Kidney capillary endothelial cell (primary cell): ENCODE measurements at places on chromosomes 7 and 10.

- no peak for DNase-seq
Measured at GRCh38 chr7:69602522-69602921, 4.2 kb downstream of the AUTS2 start.

GRCh38 chr10:5469353-5470061, 29.9 kb downstream of the CALML5 start:
- DNase-seq, result no peak

DNA sequence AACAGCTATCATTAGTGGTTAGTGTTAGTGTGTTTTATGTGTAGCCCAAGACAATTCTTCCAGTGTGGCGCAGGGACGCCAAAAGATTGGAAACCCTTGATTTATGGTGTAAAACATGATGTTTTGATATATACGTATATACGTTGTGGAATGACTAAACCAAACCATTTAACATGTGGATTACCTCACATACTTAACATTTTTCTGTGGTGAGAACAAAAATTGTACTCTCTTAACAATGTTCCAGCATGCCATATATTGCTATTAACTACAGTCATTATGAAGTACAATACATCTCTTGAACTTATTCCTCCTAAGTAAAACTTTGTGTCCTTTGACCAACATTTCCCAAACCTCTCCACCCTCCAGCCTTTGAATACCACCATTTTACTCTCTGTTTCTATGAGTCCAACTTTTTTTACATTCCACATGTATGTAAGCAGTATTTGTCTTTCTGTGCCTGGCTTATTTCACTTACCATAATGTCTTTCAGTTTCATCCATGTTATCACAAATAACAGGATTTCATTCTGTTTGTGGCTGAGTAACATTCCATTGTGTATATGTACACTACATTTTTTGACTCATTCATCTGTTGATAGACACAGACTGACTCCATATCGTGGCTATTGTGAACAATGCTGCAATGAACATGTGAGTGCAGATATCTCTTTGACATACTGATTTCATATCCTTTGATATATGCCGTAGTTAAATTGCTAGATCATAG, 42.2 kb upstream of the MAGI2 start:
- no peak for DNase-seq

DNA sequence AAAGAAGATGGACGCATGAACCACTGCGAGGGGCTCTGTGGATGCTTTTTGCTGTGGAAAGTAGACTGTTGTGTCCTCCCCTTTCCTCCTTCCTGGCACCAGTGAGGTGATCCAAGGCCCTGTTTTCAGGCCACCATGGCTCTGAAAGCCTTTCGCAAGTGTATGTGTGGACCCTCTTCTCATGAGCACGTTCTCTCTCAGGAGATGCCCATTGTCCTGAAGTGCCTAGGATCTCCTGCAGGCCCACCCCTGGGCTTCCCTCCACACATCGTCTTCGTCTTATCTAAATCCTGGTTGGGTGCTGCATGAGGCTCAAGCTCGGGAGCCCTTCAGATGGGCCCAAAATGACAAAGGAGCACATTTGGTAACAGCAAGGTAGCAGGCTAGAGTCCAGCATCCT, 188.2 kb downstream of the PTPN20 start:
- DNase-seq, result no peak

DNA sequence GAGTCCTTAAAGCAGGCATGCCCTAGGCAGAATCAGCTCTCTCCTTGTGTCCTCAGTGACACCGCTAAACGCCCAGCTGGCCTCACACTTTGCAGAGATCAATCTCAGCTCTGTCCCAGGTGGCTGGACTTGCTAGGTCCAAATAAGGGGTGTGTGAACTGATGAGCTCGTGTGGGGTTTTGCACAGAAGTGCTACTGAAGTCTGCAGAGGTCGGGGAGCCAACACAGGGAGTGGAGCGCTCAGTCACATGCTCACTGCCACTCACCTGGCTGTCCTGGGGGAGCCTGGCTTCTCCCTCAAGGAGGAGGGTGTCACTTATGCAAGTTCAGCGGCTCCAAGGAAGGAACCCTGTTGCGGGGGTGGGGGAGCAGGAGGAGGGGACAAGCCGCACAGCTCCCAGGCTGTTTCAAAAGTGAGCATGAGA, 2.0 kb downstream of the ELN start:
- DNase-seq, result no peak

DNA sequence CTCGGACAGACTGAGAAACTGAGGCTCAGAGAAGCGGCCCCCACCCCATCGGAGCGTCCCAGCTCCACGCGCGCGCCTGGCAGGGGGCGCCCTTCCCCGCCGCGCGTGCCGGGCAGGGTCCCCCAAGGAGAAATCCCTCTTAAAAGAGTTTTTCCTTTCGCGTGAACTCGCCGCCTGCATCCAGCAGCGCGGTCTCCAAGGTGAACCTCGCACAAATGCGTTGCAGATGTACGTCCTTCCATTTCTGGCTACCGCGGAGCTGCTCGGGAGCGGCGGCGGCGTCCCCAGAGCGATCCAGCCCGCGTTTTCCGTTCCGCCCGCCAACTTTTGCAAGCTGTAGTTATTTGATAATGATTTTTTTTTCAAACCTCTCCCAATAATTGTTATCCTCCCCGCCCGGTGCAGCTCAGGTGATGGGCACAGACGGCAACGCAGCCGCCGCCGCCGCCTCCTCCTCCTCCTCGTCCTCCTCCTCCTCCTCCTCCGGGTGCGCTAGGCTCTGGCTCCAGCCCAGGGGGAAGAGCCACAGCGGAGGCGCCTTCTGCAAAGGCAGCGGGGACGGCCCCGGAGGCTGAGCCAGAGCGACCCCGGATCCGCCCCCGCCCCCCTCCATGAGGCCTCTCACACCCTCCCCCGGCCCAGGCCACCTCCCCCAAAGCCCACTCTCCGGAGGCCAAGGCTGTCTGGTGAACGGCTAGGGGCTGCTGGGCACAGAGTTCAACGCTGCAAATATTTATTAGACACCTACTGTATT, 74.0 kb upstream of the CUX1 start:
- DNase-seq, result peak; percentile 31

DNA sequence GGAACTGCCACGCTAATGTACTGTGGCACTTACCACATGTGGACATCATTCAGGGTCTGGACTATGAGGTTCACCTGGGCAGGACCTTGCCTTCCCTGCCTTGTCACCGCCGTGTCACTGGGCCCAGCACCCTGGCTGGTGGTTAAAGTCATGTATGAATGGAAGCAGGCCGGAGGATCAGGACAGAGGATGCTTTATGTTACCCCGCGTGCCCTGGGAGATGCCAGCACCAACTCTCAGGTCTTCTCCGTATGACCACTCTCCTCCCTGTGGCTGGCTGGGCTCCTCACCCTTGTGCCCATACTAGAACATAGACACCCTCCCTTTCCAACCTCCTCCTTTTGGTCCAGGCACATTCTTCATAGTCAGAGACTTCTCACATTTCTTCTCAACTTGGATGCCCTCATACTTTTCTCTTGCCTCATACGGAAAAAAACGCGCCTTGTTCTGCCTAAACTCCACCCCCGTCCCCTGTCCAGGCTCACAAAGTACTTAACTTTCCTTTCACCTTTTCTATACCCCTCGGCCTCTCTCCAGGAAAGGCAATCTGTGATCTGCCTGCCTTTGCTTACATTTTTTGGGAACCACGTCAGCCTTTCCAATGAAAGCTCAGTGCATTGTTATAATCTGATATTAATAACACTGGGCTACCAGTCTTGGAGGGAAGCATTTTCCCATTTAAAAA, 240.0 kb downstream of the TEX36 start:
- no peak for DNase-seq

DNA sequence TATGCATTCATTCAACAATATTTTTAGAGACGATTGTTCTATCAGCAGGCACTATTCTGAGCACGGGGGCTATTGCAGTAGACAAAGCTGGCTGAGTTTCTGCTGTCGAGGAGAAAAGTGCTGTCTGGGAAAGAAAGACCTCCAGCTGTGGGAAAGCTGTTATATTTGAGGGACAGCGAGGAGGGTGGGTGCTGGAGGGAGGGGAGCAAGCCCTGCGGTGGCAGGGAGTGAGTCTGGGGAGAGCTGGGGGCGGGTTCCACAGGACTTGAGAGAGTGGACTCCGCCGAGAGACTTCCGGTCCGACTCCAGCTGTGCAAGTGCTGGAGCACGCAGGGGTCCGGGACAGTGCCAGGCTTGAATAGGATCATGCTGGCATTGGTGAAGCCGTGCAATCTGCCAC, 602.1 kb upstream of the FOXK1 start:
- no peak for DNase-seq

DNA sequence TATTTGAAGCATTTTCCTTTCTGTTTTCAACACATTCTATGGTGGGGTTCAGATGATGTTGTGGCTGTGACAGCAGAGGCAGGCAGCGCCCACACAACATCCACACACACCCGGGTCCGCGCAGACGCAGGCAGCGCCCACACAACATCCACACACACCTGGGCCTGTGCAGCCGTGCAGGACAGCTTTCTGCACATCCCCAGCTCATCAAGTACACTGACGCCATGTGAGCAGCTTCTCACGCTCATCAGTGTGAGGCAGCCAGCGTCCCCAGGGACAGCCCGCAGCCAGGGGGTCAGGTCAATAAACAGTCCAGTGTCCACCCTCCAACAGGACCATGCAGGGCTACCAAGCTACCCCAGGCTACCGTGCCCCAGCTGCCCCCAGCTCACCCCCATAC, 272.8 kb upstream of the TCERG1L start:
- no peak for DNase-seq

DNA sequence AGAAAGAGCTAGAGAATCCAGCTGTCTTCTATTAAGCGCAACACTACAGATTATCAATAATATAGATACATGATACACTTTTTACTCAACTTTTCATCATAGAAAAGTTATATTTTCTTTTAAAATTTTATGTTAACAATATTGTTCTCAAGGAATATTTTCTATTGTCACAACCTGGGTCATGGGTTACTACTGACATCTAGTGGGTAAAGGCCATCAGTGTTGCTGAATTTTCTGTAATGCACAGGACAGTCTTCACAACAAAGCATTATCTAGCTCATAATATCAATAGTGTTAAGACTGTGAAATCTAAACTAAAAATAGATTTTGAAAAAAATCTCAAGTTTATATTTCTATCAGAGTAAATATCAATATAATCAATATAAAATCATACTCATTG, 209.8 kb downstream of the ZNF33B start:
- DNase-seq, result peak; percentile 7
